ENCODE measurements at places on chromosomes 11 and 22. TPM values are rescaled to one million over a fixed set of nuclear protein-coding genes. Genes with fewer than 3 reads are reported as not detected.
A peak's percentile ranks its signal among the peaks of the same experiment; 100 is the strongest.

NLRP14 gene
- total RNA-seq = 1.5 TPM

DNA sequence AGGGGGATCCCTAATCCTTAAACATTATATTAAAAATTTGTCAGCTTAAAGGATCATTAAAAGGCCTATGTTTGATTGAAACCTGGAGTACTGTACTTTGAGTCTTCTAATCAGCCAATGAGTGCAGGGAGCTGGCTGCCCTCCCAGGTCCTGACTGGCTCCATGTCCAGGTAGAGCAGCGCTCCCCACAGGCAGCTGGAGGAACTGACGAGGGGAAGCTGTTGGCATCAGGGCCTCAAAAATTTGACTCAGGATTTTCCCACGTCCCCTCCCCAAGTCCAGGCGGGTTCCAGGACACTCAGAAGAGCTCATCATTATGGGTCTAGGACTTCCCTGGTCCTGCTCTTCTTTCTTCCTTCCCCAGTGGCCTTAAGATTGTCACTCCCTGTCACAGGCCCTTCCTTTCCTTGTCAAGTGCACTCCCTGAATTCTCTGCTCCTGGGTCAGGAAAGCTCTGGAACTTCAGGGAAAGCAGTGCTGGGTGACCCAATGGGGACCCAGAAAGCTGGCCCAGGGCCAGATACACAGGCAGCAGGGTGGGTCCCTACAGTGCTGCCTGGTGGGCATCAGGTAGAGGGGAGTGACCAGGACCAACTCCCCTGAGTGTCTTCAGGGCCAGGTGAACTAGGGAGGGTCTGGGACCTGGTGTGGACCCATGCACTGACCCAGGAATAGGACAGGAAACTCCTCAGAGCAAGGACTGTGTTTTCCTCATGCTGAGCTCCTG is 65.5 kb downstream of the GGTLC2 start:
- no peak overlapping the region for H3K27ac ChIP-seq
- no peaks in the 10 kb centered on the region for H3K27me3 ChIP-seq
- H3K4me3 ChIP-seq = no peak overlapping the region
- no peaks in the 10 kb centered on the region for H3K36me3 ChIP-seq
- no peaks in the 10 kb centered on the region for H3K4me1 ChIP-seq
- DNase-seq = no peak

LARGE2 gene
- 7.1 TPM for total RNA-seq

DNA sequence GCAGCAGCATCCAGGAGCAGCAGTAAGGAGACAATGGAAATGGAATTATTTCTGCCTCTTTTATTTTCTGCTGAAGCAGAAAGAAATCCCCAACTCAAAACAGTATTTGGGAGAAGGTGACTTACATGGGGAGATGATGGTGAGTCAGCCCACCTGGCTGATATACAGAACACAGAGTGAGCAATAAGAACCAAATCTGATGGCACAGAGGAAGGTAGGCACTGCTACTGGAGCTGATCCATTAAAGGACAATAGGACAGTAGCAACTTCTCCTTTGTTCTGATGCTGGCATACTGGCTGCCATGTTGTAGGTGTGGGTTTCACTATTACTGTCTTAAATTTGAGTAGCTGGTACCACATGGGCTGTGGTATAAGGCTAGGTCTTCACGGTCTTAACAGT is 45.2 kb downstream of the CLPB start:
- H3K36me3 ChIP-seq = no peaks in the 10 kb centered on the region
- H3K4me1 ChIP-seq = peaks cover 9% of the 10 kb centered on the region
- H3K27me3 ChIP-seq = no peaks in the 10 kb centered on the region
- no peak overlapping the region for H3K4me3 ChIP-seq
- DNase-seq = no peak

DNA sequence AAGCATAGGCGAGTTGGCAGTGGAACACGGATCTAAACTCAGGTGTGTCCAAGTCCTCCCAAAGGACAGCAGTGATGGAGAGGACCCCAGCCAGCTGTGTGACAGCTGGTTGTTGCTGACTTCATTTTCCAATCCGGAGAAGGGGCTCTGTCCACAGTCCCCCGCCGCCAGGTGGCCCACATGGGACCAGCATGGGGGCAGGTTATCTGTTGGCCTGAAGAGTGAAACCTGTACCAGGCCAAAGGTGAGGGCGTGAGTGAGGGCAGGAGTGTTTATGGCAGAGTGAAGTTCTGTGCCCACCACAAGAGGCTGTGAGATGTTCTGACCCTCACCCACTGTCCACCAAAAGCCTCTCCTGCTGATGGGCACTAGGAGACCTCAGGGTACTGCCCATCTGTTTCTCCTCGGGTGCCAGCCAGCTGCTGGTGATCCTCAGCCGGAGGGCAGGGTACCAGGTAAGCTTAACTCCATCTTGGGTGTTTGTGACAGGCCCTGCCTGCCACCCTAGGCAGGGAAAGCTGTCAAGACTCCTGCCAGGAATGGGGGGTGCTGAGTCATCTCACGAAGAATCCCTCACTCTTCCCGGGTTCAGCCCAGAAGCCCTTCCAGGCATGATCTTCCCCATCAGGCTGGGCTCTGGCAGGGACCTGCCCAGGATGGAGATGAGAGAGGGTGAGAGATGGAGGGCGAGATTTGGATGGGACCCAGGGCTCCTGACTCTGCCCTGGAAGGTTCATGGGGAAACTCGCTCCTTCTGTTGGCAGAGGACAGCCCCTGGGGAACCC is 15.5 kb upstream of the TAB1 start:
- no peaks in the 10 kb centered on the region for H3K4me1 ChIP-seq
- H3K36me3 ChIP-seq = no peaks in the 10 kb centered on the region
- peaks cover 4% of the 10 kb centered on the region for H3K27me3 ChIP-seq
- no peak overlapping the region for H3K4me3 ChIP-seq
- DNase-seq = no peak

- H3K27me3 ChIP-seq = no peaks in the 10 kb centered on the region
- H3K27ac ChIP-seq = no peak overlapping the region
- no peaks in the 10 kb centered on the region for H3K4me1 ChIP-seq
- no peak overlapping the region for H3K4me3 ChIP-seq
- no peak for DNase-seq
Observed at GRCh38 chr11:83691451-83691950, 405.3 kb upstream of the CCDC90B start.

GRCh38 chr22:22031183-22031945 is 48.8 kb upstream of the TOP3B start:
- H3K27me3 ChIP-seq = no peaks in the 10 kb centered on the region
- peaks cover 34% of the 10 kb centered on the region for H3K4me1 ChIP-seq
- H3K36me3 ChIP-seq = no peaks in the 10 kb centered on the region
- H3K4me3 ChIP-seq = no peak overlapping the region
- peak; percentile 77 for DNase-seq

- no peak overlapping the region for H3K4me3 ChIP-seq
- H3K36me3 ChIP-seq = no peaks in the 10 kb centered on the region
- DNase-seq = no peak
- H3K4me1 ChIP-seq = peaks cover 30% of the 10 kb centered on the region
- H3K27ac ChIP-seq = no peak overlapping the region
- H3K27me3 ChIP-seq = peaks cover 26% of the 10 kb centered on the region
Observed at GRCh38 chr11:120714438-120714837, 202.9 kb downstream of the GRIK4 start.

DNA sequence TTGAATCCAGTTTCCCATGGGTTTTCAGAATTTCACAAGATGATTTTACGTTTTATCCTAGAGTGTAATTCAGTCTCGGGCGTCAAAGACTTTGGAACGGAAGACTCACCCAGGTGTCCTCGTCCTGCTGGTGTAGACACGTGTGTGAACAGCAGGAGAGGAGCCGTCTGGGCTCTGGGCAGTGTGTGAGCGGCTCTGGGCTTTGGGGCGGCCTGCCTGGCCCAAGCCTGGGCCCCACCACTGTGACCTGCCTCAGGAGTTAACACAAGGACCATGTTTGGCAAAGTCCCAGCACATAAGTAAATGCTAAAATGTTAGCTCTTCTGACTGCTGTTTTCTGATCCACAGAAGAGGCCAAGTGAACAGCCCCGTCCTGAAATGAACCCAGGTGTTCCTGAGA is 1093.3 kb downstream of the BRD1 start:
- peak; percentile 22 for DNase-seq
- H3K4me3 ChIP-seq = no peak overlapping the region
- no peaks in the 10 kb centered on the region for H3K27me3 ChIP-seq
- H3K36me3 ChIP-seq = no peaks in the 10 kb centered on the region

- no peaks in the 10 kb centered on the region for H3K27me3 ChIP-seq
- DNase-seq = no peak
- no peaks in the 10 kb centered on the region for H3K36me3 ChIP-seq
- H3K4me1 ChIP-seq = no peaks in the 10 kb centered on the region
- no peak overlapping the region for H3K4me3 ChIP-seq
Observed at GRCh38 chr11:44453871-44454270, 111.6 kb upstream of the CD82 start.

DNA sequence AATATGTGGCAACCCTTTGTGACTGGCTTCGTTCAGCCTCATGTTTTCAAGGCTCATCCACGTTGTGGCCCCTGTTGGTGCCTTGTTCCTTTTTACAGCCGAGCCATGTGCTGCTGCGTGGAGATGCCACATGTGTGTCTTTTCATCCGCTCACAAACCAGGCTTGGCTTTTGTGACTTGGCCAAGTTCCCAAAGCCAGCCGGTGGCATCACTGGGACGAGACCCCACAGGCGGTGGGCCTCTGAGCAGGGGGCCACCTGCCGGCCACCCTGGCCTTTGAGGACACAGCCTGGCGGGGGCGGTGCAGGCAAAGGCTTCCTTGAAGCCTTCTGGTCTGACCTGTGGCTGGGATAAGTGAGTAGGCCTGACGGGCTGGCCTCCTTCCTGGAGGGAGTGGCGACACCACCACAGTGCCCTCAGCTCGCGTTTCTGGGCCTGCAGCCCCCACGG is 10.5 kb downstream of the GRK2 start:
- no peaks in the 10 kb centered on the region for H3K27me3 ChIP-seq
- H3K36me3 ChIP-seq = peaks cover 79% of the 10 kb centered on the region
- peaks cover 95% of the 10 kb centered on the region for H3K4me1 ChIP-seq
- H3K4me3 ChIP-seq = no peak overlapping the region
- peak; percentile 90 for DNase-seq
- H3K27ac ChIP-seq = peak overlapping the region; percentile 89

- no peak overlapping the region for H3K27ac ChIP-seq
- peak; percentile 86 for DNase-seq
- peaks cover 91% of the 10 kb centered on the region for H3K27me3 ChIP-seq
Observed at GRCh38 chr22:39661842-39662685, 91.5 kb downstream of the CACNA1I start.

- DNase-seq = no peak
- H3K27me3 ChIP-seq = no peaks in the 10 kb centered on the region
- peak overlapping the region; percentile 93 for H3K4me3 ChIP-seq
- peak overlapping the region; percentile 99 for H3K27ac ChIP-seq
Observed at GRCh38 chr11:128696941-128697340, 3.1 kb downstream of the FLI1 start.

DNA sequence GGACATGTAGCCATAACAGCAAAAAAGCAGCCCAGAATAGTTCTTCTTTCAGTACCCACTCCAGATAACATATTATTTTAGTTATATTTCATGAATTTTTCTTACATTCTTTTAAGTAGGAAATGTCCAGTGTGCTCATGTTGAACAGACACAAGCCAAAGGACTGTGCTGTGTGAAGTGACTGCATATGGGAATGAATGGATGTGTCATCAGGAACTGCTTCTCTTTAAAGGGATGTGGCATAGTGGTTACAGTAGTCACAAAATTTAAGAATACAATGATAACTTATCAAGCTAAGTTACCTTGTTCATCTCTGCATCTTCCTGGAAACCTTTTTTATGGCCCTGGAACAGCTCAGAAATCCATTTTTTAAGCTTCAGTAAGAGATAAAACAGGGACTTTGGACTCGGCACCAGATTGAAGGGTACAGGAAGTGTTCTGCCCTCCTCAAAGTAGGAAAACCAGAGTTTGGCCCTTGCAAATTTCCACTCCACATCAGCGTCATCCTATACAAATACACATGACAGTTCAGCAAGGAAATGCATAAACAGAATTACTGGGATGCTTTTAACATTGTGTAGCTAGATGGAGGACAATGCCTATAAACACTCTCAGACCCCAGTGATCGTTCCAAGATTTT is 112.8 kb downstream of the TRPC6 start:
- no peaks in the 10 kb centered on the region for H3K27me3 ChIP-seq
- no peaks in the 10 kb centered on the region for H3K4me1 ChIP-seq
- no peak for DNase-seq
- H3K36me3 ChIP-seq = no peaks in the 10 kb centered on the region

DNA sequence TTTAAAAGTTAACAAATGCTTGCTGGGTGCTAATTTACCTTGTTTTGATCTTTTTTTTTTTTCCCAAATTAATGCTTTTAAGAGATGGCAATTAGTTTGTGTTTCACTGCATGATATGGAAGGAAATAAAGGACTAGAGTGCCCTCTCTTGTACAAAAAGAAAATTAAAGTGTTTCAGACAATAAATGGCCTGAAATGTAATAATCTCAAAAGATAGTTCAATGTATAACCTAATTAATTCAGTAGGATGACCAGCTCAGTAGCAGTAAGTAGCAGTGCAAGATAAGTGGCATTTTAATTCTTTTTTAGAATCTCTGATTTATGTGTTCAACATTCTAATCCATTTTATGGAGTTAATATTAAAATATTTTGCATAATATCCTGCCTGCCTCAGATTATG is 39.9 kb upstream of the MYO18B start:
- H3K4me3 ChIP-seq = no peak overlapping the region
- DNase-seq = no peak
- no peak overlapping the region for H3K27ac ChIP-seq
- no peaks in the 10 kb centered on the region for H3K27me3 ChIP-seq
- no peaks in the 10 kb centered on the region for H3K36me3 ChIP-seq

OR5AL1 gene
- not detected for total RNA-seq

P4HA3 gene
- total RNA-seq = not detected

OR52B6 gene
- not detected for total RNA-seq

GRCh38 chr22:26847046-26847445 is 189.7 kb downstream of the MIAT start:
- no peak overlapping the region for H3K4me3 ChIP-seq
- H3K27ac ChIP-seq = no peak overlapping the region
- no peaks in the 10 kb centered on the region for H3K27me3 ChIP-seq
- no peaks in the 10 kb centered on the region for H3K36me3 ChIP-seq
- no peak for DNase-seq

- DNase-seq = no peak
- H3K36me3 ChIP-seq = no peaks in the 10 kb centered on the region
- no peak overlapping the region for H3K27ac ChIP-seq
- no peaks in the 10 kb centered on the region for H3K4me1 ChIP-seq
- H3K4me3 ChIP-seq = no peak overlapping the region
Observed at GRCh38 chr11:103851166-103851651, 185.2 kb upstream of the DDI1 start.

VPS26B gene
- total RNA-seq = 48.9 TPM

ADAMTS8 gene
- total RNA-seq = 0.73 TPM

Measured in spleen (tissue), 13 donors.